ENCODE measurements at places on chromosomes 11 and 22. TPM values are rescaled to one million over a fixed set of nuclear protein-coding genes. Genes with fewer than 3 reads are reported as not detected.

DNA sequence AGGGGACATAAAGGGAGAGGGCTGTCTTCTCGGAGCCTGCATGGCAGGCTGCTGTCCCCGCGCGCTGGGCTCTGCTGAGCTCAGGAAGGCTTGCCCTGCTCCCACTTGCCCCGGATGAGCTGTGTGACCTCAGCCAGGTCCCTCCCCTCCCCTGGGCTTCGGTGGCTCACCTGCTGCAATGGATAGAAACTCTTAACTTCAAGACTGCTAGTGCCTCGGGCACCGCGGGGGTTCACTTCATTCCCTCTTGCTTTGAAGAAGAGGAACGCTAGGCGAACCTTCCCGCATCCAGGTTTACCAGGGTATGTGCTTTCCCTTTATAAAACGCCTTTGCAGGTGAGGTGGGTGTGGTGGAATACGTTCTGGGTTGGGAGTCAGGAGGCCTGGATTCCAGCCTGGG is 115.0 kb downstream of the PHF21B start:
- H3K36me3 ChIP-seq, result no peaks in the 10 kb centered on the region
- no peak for DNase-seq
- H3K4me1 ChIP-seq, result no peaks in the 10 kb centered on the region
- no peak overlapping the region for H3K27ac ChIP-seq

The MICALL1 gene
- 26.8 TPM for total RNA-seq

GRCh38 chr11:28133146-28133545 is 25.0 kb downstream of the METTL15 start:
- H3K4me3 ChIP-seq, result no peak overlapping the region

The PLAAT5 gene
- total RNA-seq, result 0.29 TPM

The MPEG1 gene
- total RNA-seq, result 6.3 TPM

DNA sequence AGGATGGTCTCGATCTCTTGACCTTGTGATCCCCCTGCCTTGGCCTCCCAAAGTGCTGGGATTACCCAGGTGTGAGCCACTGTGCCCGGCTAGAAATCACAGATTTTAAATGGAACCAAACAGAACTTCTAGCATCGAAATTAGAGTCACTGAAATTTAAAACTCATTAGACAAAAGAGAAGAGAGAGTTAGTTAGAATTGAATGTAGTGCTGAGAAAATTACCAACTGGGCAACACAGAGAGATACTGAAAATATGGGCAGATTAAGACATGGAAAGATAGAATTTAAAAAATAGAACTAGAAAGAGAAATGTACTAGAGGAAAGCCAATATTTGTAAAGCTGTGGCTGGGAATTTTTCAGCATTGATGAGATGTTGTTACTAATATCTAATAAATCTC is 217.9 kb downstream of the TBC1D22A start:
- H3K4me1 ChIP-seq, result no peaks in the 10 kb centered on the region
- H3K36me3 ChIP-seq, result no peaks in the 10 kb centered on the region
- no peak overlapping the region for H3K4me3 ChIP-seq
- no peak for DNase-seq
- no peaks in the 10 kb centered on the region for H3K27me3 ChIP-seq
- H3K27ac ChIP-seq, result no peak overlapping the region

The ANKK1 gene
- 1.0 TPM for total RNA-seq

GRCh38 chr22:30305906-30306626 is 16.8 kb upstream of the CASTOR1 start:
- no peak overlapping the region for H3K4me3 ChIP-seq
- no peaks in the 10 kb centered on the region for H3K27me3 ChIP-seq
- H3K27ac ChIP-seq, result peak overlapping the region; percentile 76
- H3K36me3 ChIP-seq, result no peaks in the 10 kb centered on the region
- peaks cover 4% of the 10 kb centered on the region for H3K4me1 ChIP-seq

DNA sequence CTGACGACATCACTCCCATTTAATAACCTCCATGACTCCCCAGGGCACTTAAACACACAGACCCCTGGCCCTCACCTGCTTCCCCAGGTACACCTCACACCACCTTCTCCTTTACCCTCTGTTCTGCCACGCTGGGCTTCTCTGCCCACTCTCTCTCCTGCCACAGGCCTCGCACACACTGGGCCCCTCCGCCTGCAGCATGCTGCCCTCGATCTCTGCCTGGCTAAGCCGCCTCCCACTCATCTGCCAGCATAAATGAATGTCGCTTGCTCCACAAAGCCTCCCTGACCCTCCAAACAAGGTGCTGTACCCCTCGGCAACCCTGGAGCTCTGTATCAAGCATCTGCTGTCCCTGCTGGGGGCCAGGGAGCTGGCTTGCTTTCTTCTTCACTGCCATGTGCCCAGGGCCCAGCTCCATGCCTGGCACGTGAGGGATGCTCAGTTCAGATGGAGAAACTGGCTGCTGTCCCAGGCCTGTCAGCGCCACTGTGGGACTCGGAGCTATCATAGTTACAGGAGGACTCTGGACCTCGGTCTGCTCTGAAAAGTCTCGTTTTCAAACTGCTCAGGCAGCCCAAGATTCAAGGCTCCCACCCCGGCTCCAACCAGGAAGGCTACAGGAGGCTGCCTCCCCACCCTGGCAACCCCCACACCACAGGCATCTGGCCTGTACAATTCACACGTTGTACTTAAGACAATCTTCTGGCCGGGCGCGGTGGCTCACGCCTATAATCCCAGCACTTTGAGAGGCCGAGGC is 11.9 kb downstream of the TTLL1 start:
- no peak overlapping the region for H3K27ac ChIP-seq
- DNase-seq, result no peak

DNA sequence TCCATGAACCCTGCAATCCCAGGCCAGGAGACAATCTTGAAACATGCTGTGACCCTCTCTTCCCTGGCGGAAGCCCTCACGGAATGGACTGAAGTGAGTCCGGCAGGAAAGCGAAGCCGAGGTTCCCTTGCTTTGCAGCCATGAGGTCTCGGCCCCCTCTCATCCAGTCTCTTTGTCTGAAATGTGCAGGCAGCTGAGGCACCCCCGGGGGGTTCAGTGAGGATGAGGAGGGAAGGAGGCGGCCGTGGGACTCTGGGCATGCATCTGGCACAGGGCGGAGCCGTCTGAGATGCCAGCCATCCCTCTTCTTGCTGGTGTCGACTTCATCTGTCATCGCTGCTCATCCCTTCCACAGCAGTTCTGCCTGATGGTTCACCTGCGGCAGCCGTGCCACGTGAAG is 1485.7 kb downstream of the BRD1 start:
- H3K27me3 ChIP-seq, result no peaks in the 10 kb centered on the region
- no peaks in the 10 kb centered on the region for H3K36me3 ChIP-seq
- no peak overlapping the region for H3K4me3 ChIP-seq
- no peak for DNase-seq
- H3K27ac ChIP-seq, result no peak overlapping the region
- H3K4me1 ChIP-seq, result no peaks in the 10 kb centered on the region

GRCh38 chr22:50072167-50072555 is 13.1 kb downstream of the MLC1 start:
- DNase-seq, result no peak
- no peak overlapping the region for H3K27ac ChIP-seq
- no peaks in the 10 kb centered on the region for H3K36me3 ChIP-seq

DNA sequence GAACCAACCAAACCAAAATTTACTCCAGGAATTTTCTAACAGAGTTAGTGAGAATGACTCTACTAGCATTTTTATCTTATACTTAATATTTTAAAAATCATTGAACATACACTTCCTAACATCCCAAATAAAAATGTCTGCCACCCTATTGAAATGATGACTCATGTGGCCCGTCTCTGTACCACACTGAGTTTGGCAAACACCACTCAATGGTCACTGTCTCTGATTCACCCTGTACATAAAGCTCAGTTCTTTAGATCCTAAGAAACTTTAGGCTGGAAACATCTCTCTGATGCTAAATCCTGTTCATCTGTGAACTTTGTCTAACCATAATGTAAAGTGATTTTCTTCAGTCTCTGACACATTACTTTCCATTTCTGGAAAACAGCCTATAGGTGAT is 182.0 kb downstream of the CWF19L2 start:
- no peaks in the 10 kb centered on the region for H3K4me1 ChIP-seq
- H3K36me3 ChIP-seq, result no peaks in the 10 kb centered on the region
- no peaks in the 10 kb centered on the region for H3K27me3 ChIP-seq
- DNase-seq, result no peak

DNA sequence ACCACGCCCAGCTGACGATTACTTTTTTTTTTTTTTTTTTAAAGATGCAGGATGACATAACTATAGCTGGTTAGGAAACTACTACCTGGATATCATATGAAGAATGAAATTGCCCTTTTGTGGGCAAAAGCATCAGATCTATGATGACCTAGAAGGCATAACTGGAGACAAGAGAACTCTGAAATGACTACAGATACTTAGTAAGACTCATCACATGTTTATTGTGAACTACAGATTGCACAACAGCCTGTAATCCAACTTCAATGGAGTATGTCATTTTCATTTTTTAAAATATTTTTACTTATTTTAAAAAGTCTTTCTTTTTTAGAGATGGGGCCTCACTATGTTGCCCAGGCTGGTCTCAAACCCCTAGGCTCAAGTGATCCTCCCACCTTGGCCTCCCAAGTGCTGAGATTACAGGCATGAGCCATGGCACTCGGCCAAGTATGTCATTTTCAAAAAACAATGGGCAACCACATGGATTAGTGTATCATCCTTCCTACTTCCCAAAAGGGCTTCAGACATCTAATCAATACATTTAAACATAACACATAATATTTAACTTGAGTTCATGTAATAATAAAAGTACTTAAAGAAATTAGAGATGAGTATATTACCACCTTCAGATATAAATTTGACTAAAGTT is 3.3 kb downstream of the MTMR2 start:
- H3K4me3 ChIP-seq, result no peak overlapping the region
- no peak for DNase-seq
- no peaks in the 10 kb centered on the region for H3K36me3 ChIP-seq
- H3K4me1 ChIP-seq, result no peaks in the 10 kb centered on the region
- no peaks in the 10 kb centered on the region for H3K27me3 ChIP-seq
- H3K27ac ChIP-seq, result no peak overlapping the region

The PATE4 gene
- total RNA-seq, result not detected

- no peak overlapping the region for H3K27ac ChIP-seq
- no peaks in the 10 kb centered on the region for H3K27me3 ChIP-seq
- no peak overlapping the region for H3K4me3 ChIP-seq
Measured at GRCh38 chr11:44535191-44535980, 30.1 kb upstream of the CD82 start.

Data from uterus (tissue), 4 donors.